IMR-90 (cell line): ENCODE measurements at places on chromosomes 2 and 18. TPM values are rescaled to one million over a fixed set of nuclear protein-coding genes. Genes with fewer than 3 reads are reported as not detected.
A peak's percentile ranks its signal among the peaks of the same experiment; 100 is the strongest.

ERMN gene
- total RNA-seq = not detected in 2 replicates

RUFY4 gene
- not detected in 2 replicates for total RNA-seq

ADD2 gene
- not detected in 2 replicates for total RNA-seq

- peak; percentile 79 for DNase-seq
Measured at GRCh38 chr2:98757904-98758421, 27.0 kb upstream of the MGAT4A start.

- no peak for DNase-seq
Measured at GRCh38 chr2:128159437-128159836, 68.4 kb downstream of the UGGT1 start.
